ENCODE measurements at places on chromosomes 16 and 17.
A peak's percentile ranks its signal among the peaks of the same experiment; 100 is the strongest.

DNA sequence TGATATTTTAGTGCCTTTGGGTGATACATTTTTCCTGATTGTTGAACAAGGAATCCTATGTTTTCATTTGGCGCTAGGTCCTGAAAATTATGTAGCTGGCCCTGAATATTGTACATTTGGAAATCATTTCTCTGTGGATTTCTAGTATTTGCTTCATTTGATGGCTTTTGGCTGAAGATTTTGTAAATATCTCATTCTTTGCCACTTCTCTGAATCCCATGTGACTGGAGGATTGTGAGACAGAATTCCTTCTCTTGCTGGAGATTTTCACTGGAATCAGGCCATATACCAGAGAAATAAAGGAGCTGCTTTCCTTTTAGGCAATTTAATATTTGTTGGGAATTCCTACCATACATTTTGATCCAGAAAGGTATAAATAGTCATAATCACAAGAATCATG, 8.6 kb downstream of the KRT28 start:
- no peak for DNase-seq

- DNase-seq = no peak
Observed at GRCh38 chr17:79801156-79802038, 4.5 kb upstream of the CBX8 start.

GRCh38 chr17:81844327-81844851, 9.5 kb upstream of the PPP1R27 start:
- no peak for DNase-seq

GRCh38 chr16:10114409-10114808, 67.8 kb downstream of the GRIN2A start:
- no peak for DNase-seq

DNA sequence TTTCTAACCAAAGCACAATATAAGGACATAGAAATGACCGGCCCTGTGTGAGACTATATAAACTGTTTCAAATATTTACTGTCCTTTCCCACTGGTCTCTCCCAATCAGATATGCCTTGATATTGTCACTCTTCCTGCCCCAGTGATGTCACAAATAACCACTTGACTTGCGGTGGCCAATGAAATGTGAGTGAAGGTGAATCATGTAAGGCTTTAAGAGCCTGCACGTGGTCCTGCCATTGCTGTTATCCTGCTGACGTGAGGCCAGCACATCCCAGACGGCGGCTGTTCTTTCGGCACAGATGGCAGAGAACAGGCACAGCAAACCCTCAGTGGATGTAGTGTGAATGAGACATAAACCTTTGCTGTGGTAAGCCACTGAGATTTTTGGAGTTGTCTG, 5.4 kb upstream of the KLHL11 start:
- no peak for DNase-seq

- no peak for DNase-seq
Observed at GRCh38 chr16:83109490-83110125, 482.8 kb downstream of the CDH13 start.

DNA sequence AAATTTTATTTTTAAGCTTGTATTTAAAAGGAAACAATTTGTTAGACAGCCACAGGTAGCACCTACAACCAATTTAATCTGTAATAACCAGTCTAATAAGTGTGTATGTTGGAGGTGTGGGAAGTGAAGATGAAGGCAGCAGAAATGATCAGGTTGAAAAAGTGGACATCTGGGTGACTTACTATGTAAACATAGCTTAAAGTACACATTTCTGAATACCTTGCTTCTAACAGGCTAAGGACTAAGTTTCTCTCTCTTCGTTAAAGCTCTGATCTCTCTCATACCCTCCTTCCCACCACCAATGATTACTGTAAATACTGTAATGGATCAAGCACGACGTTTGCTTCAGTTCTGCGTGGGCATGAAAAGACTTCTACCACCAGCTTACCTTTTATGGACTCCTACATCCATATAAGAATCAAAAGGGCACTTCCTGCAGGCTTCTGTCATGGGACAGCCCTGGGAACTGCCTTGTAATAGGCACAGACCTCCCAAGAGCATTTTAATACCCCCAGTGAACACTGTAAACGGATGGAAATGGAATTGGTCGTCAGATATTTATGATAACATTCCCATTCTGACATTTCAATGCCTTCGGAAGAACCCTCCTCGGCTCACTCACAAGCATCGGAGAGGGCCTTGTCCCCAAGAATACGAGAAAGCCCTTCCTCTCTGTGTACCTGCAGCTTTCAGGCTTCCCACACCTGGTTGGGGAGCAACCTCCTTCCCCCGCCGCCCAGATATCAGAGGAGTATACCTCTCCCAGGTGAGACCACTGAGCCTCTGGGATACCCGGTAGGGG, 700 bp downstream of the CCDC43 start:
- DNase-seq = no peak

- peak; percentile 100 for DNase-seq
Observed at GRCh38 chr17:50064253-50065001, 8.5 kb downstream of the ITGA3 start.

- DNase-seq = no peak
Observed at GRCh38 chr16:68529608-68529930, 9.5 kb upstream of the ZFP90 start.

DNA sequence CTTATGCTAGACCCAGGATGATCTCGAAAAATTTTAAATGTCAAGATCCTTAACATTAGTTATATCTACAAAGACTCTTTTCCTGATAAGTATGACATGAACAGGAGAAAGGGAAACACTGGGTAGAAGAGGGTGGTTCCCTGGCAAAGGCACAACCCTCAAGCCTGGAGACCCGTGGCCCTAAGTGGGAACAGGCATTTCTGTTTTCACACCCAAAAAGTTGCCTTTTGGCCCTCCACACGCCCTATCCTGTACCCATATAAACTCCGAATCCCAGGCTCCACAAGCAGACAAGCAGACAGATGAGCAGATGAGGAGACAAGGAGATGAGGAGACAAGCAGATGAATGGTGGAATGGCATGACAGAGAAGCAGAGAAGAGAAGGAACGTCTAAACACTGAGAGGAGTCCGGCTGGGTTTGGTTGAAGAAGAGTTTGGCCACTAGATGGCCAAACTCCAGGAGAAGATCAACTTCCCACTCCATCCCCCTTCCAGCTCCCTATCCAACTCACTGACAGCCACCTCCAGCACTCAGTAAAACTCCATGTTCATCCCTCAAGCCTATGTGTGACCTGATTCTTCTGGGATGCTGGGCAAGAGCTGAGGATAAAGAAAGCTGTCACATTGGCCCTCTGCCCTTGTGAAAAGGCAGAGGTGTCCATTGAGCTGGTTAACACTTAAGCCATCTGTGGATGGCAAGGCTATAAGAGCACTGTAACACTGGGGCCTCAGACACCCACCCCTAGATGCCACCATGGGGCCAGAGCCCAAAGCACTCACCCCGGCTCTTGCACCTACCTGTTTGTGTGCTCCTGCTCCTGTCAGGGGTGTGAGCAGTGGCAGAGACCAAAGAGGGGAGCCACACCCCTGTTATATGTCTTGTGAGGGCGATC, 139.6 kb upstream of the FAM20A start:
- DNase-seq = no peak

GRCh38 chr17:63290784-63291183, 155.3 kb downstream of the CYB561 start:
- DNase-seq = no peak

DNA sequence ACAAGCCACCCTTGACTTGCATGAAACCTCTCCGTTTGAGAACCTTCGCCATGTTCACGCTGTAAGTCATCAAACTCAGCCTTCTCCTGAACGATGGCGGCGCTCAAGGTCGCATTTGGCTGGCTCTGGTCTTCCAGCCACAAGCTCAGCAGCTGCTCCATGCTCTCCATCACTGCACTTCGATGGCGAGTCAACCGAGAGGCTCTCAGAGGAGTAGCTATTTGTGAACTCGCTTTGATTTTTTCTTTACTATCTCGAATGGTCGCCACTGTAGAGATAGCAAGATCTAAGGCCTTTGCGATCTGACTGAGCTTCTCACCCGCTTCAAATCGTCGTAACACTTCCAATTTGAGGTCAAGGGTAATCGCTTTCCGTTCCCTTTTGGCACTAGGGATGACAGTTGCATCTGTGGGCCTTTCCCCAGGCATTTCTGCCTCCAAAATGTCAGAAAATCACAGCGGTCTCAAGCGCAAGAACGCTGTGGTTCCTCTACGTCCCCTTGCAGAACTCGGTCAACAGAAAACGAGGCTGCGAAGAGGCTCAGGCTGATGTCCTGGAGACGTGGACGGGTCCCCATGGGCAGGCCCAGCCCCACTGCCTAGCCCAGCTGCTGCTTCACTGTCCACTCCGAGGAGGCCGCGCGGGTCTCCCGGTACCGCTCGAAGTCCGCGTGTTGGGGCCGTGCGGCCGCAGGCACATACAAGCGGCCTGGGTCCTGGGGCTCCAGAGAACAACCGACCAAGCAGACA, 23.1 kb downstream of the DEF8 start:
- no peak for DNase-seq

- DNase-seq = no peak
Observed at GRCh38 chr17:70855401-70856054, 686.2 kb downstream of the KCNJ2 start.

GRCh38 chr17:29257756-29258155, 11.1 kb downstream of the CRYBA1 start:
- DNase-seq = no peak

- no peak for DNase-seq
Observed at GRCh38 chr16:87939562-87940423, 3.5 kb upstream of the CA5A start.

DNA sequence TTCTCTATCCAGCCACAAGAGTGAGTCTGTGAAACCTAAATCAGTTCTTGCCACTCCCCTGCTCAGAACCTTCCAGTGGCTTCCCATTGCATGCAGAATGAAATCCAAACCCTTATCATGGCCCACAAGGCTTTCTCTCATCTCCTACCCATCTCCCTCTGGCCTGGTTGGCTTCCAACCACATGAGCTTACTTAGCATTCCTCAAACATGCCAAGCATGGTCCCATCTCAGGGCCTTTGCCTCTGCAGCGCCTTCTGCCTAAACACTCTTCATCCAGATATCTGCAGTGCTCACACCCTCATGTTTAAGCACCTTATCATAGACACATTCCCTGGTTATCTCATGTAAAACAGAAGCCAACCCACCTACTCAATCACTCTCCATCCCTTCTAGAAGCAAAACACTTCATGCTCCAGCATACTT, 15.5 kb downstream of the TK2 start:
- peak; percentile 25 for DNase-seq

DNA sequence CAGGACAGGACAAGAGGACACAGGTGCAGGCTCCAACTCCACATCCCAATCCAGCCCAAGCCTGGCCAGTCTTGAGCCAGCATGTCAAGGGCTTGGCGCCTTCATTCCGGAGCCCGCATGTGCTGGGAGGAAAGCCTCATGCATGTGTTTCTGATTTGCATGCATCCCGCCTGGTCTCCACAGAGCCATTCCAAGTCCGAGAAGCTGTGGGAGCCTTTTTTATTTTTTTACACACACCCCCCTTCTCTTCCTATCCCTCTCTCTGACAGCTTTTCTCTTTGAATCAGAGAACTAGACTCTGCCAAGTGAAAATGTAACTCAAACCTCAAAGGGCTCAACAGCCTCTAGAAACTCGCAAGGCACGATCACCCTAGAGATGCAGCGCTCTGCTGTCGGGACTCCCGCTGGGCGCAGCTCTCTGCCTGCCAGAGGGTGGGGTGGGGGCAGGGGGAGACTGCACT, 45.1 kb downstream of the NOG start:
- no peak for DNase-seq

- no peak for DNase-seq
Observed at GRCh38 chr16:89331371-89332109, 114.0 kb downstream of the ZNF778 start.

DNA sequence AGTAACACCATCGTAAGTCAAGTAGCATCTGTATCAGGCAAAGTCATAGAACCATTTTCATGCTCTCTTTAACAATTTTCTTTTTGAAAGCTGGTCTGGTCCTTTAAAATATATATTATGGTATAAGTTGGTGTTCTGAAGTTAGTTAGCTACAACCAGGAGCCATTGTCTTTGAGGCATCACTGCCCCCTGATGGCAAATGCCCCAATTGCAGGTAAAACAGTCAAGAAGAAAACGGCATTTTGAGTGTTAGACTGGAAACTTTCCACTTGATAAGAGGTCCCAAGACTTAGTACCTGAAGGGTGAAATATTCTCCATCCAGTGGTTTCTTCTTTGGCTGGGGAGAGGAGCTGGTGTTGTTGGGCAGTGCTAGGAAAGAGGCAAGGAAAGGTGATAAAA, 14.1 kb downstream of the TP53 start:
- DNase-seq = no peak

- peak; percentile 68 for DNase-seq
Observed at GRCh38 chr17:45098869-45099616, 33.3 kb downstream of the PLCD3 start.

DNA sequence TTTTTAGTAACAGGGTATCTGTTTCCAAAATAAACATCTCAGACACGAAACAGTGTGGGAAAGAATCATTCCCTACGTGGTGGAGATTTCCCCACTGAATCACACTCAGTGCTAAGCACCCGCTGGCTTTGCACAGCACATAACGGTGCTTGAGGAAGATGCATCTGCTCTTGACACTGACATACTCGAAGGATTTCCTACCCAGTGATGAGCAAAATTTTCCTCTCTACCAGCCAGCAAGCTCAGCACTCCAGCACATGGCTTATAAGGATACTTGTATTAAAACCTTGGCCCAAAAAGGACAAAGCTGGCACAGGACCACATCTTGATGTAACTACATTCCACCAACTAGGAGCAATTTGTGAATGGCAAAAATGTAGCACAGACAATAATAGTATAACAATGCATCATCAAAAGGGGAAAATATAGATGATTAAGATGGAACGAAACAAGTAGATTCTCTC, 59.0 kb downstream of the ANKFY1 start:
- no peak for DNase-seq

DNA sequence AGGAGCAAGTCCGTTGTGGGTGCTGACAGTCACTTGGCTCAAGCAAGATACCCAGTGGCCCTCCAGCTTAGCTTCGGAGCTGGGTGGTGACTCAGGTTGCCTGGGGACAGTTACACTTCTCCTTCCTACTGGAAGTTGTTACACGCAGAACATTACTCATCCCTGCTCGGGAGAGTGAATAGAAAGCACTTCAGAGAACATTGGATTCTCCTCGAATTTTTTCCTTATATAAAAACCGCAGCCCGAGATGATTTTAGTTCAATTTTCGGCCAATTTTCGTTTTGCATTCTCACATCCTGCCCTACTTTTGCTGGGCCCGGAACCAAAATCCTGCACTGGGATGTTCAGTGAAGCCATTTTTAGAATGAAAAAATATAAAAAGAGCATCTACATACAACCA, 99.7 kb downstream of the ELAC2 start:
- DNase-seq = no peak

- peak; percentile 84 for DNase-seq
Observed at GRCh38 chr16:11632455-11632939, 35.8 kb upstream of the SNN start.

GRCh38 chr17:41340494-41340893, 10.1 kb downstream of the KRT33A start:
- no peak for DNase-seq

- DNase-seq = no peak
Observed at GRCh38 chr17:683499-684254, 31.0 kb downstream of the VPS53 start.

All from SJSA1 (cell line).